Naive thymus-derived CD4-positive, alpha-beta T cell (primary cell): ENCODE measurements at places on chromosomes 5 and 9. TPM values are rescaled to one million over a fixed set of nuclear protein-coding genes. Genes with fewer than 3 reads are reported as not detected.

Gene COL15A1
- not detected for total RNA-seq

- DNase-seq: peak; percentile 39
Observed at GRCh38 chr9:5531101-5531882, 21.0 kb downstream of the PDCD1LG2 start.

- no peak for DNase-seq
Observed at GRCh38 chr5:17315710-17316221, 98.3 kb downstream of the BASP1 start.

Gene TMEM252
- total RNA-seq: not detected

Gene PRLR
- total RNA-seq: not detected in 2 replicates
